ENCODE measurements at places on chromosomes 12 and 14. TPM values are rescaled to one million over a fixed set of nuclear protein-coding genes. Genes with fewer than 3 reads are reported as not detected.

Gene SMIM41
- not detected for total RNA-seq

DNA sequence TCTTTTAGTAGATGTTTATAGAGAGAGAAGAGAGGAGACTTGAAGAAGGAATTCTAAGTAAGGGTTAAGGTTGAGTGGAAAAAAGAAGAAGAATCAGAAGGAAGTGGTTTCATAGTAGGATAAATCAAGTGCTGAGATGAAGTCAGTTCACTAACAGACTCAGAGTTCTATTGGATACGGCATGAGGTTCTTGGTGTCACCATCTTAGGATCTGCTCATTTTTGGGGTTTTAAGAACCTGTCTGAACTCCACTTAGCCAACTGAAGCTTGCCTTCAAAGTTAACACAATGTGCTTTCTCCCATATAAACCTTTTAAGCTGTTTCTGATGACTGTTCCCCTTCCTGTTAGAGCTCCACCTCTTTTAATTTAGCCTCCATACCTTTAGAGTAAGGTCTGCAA, 152.6 kb downstream of the PRKCH start:
- peaks cover 18% of the 10 kb centered on the region for H3K27me3 ChIP-seq
- no peak overlapping the region for H3K27ac ChIP-seq
- no peak for DNase-seq
- no peak overlapping the region for H3K4me3 ChIP-seq

Gene CLEC9A
- not detected for total RNA-seq

Gene GARIN6
- total RNA-seq = not detected

DNA sequence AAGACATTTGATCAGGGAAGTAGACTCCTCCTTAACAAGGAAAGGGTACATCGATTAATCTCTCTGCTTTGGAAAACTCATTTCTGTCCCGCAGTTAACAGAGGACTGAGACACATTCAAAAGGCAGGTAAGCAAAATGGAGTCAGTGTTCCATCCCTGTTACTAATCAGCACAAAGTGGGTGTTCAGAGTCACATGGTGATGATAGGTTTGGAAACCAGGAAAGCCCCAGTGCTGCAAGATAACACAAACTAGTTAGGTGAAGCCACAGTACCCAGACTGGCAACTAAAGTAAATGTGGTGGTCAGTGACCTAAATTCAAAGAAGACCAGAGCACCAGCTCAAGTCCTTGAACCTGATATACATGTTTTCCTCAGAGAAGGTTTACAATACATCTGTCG, 1.8 kb downstream of the OR4K17 start:
- peaks cover 2% of the 10 kb centered on the region for H3K36me3 ChIP-seq
- H3K27me3 ChIP-seq = no peaks in the 10 kb centered on the region
- no peaks in the 10 kb centered on the region for H3K4me1 ChIP-seq
- no peak overlapping the region for H3K4me3 ChIP-seq
